HepG2 (cell line): ENCODE measurements at places on chromosomes 4 and X. TPM values are rescaled to one million over a fixed set of nuclear protein-coding genes. Genes with fewer than 3 reads are reported as not detected.

OCRL gene
- 13.4 and 16.1 TPM in 2 replicates for total RNA-seq

SCML1 gene
- total RNA-seq, result 24.2 and 29.0 TPM in 2 replicates

CYSLTR1 gene
- total RNA-seq, result not detected in 2 replicates

AMOT gene
- 0.83 and 0.91 TPM in 2 replicates for total RNA-seq

ZRSR2 gene
- 3.6 and 4.9 TPM in 2 replicates for total RNA-seq
